NCI-H2227 treated with DMSO at 0.1 percent for 48 hours (cell line): ENCODE measurements at places on chromosomes 1 and 21.
A peak's percentile ranks its signal among the peaks of the same experiment; 100 is the strongest.

DNA sequence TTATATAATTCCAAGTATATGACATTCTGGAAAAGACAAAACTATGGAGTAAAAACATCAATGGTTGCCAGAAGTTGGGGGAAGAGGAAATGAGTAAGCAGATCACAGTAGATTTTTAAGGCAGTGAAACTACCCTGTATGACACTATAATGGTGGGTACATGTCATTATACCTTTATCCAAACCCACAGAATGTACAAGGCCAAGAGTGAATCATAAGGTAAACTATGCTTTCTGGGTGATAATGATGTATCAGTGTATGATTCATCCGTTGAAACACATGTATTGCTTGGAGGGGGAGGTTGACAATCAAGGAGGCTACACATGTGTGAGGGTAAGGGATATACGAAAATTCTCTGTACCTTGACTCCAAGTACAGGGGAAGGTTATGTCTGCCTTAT, 862.7 kb downstream of the PLA2G4A start:
- no peak for DNase-seq

DNA sequence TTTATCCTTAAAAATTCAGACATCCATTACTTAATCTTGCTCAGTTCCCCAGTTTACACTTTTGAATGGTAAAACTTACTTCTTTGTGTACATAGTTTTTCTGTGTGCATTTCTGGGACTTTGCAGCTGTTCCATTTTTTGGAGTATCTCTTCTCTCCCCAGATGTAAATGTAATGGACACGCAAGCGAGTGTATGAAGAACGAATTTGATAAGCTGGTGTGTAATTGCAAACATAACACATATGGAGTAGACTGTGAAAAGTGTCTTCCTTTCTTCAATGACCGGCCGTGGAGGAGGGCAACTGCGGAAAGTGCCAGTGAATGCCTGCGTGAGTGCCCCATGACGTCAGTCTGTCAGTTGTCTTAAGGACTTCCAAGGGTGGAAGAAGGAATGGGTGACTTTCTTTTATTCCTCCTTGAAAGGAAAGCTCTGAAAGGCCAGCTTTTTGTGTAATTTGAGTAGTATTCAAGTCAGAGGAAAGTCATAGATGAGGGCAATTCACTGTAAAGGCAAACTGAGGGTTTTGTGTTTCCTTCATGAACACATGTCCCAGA, 75.7 kb upstream of the LAMC2 start:
- DNase-seq = no peak

DNA sequence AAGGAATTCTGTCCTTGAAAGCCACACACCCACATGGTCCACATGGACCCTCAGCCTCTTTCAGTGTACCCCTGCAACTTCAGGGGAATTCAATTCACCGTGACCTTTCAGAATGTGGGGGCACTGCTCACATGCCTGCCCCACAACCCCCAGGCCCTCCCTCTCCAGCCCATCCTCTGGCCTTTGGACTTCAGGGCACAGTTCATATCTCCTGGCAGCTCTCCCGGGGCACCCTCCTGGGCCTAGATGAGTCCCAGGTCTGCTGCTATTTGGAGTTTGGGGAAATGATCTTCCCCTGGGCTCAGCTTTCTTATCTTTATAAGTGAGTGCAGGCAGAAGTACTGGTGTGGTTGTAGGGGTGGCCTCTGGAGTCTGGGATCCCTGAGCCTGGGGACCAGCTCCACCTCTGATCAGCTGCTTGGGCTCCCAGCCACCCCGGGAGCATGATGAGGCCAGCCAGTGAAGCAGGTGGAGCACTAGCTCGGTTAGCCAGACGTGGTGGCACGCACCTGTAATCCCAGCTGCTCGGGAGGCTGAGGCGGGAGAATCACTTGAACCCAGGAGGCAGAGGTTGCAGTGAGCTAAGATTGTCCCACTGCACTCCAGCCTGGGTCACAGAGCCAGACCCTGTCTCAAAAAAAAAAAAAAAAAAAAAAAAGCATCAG, 15.8 kb downstream of the C1orf167 start:
- DNase-seq = no peak

DNA sequence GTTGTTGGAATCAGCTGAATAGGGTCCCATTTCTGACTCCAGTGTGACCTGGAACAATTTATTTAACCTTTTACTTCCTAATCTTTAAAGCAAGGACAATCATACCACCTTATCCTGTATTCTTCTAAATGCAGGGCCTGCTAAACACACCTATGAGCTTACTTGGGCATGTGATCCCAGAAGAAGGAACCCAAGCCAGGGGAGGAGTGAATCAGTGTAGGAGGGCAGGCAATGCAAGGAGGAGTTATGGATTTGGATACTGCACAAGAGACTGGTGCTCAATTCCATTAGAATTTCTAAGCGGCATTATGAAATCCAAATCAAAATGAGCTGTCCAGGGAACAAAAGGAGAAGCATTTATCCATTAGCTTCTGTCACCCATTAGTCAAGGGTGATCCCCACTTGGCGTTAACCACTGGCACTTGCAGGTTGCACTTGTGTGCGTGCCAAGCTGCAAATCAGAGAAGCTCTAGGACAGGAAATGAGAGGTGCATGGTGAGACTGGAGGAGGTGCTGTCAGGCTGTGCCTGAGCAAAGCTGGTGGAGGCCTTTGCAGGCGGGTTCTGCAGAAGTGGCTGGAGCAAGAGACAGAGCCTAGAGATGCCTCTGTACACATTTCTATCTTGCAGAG, 297.2 kb upstream of the PLXNA2 start:
- DNase-seq = no peak

GRCh38 chr1:32247983-32248889, 1.2 kb downstream of the FAM167B start:
- peak; percentile 47 for DNase-seq
